ENCODE measurements at places on chromosomes 7 and 10.

DNA sequence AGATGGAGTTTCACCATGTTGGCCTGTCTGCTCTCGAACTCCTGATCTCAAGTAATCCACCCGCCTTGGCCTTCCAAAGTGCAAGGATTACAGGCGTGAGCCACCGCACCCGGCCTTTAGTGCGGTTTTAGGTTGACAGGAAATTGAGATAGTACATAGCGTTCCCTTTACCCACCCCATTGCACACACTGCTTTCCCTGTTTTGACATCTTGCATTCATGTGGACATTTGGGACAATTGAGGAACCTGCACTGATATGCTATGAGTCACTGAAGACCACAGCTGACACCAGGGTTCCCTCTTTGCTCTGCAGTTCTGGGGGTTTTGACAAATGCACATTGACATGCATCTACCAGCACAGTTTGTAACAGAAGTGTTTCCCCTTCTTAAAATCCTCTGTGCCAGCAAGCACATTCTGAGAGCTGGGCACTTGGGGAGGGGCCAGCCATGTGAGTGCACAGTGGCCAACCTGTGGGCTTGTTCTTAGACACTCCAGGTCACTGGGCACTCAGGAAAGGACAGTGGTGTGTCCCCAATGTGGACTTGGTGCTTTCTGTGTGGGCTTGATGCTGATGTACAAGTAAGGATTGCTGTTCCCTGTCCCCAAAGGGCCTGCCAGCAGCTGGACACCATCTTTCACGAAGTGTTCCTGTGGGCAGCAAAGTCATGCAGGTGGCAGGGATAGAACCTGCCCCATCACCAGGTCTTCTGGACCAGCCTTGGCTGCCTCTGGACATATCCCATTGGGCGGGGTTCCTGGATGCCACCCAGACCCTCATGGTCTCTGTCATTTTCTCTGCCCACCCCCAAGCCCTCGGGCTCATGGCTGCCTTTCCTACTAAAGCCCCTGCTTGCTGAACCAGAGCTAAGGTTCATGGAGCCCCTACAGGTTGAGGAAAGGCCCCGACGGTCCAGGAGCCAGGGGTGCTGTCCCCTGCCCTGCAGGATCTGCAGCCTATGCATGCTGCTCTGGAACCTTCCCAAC, 579.8 kb downstream of the GLRX3 start:
- no peak for DNase-seq

DNA sequence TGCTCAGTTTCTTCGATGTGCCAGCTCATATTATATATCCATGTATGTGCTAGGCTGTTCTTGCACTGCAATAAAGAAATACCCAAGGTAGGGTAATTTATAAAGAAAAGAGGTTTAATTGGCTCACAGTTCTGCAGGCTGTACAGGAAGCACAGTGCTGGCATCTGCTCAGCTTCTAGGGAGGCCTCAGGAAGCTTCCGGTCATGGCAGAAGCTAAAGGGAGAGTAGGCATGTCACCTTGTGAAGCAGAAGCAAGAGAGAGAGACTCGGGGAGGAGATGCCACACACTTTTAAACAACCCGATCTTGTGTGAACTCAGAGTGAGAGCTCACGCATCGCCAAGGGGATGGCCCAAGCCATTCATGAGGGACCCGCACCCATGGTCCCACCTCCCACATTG, 13.8 kb upstream of the ECHDC3 start:
- DNase-seq, result no peak

DNA sequence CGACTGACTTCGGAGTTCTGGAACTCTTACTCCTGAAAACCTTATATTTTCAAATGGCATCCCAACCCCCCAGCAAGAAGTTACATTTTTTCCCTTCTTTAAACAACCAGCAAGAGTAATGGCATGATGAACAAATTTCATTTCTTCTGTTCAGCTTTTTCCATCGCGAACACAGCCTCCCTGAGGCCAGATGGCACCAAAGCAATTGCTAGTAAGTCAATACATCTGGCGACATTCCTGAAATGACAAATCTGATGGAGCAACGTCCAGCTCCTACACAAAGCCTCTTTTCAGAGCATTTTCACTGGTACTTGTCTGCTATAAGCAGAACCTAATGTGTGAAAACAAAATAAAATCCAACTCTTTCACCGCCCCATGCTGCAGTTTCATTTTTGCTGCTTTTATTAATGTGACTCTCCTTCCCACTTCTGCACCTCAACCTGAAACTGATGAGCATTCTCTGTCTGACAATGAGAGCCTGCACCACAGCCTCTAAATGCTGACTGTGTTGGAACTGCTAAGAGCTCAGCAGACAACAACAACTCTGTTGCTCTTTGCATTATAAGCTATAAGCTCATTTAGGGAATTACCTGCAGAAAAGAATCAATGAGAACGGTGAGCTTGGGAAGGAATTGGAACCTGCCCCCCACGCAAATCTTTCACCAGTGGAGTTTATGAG, 229.8 kb downstream of the FGFR2 start:
- DNase-seq, result no peak

DNA sequence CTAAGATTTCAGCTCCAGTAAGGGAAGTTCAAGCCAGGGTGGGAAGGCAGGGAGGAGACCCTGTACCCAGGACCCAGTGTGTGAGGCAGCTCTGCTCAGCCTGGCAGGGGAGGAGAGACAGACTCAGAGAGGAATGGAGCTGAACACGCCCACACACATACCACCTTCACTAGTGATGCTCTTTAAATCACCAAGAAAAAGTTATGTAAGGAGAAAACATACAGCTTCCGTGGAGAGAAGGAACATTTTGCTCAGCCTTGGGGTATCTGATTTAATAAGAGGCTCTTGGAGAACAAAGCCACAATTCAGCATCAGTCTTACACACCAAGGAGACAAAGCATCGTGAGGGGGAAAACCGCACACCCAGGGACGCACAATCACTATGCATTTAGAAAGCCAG, 62.9 kb downstream of the PRKAG2 start:
- DNase-seq, result no peak

- DNase-seq, result no peak
Observed at GRCh38 chr10:5089865-5090264, 4.3 kb upstream of the AKR1C3 start.

Data from stimulated activated CD8-positive, alpha-beta memory T cell treated with anti-CD3 and anti-CD28 coated beads, Interleukin-15, amount 100 ng/mL, for 48 hours (primary cell).